Osteocyte (in vitro differentiated cells): ENCODE measurements at places on chromosomes 6 and 20. TPM values are rescaled to one million over a fixed set of nuclear protein-coding genes. Genes with fewer than 3 reads are reported as not detected.

The MEI4 gene
- not detected in 2 replicates for total RNA-seq

The FARS2 gene
- total RNA-seq, result 13.2 and 17.4 TPM in 2 replicates

The PAX1 gene
- not detected in 2 replicates for total RNA-seq

The HS3ST5 gene
- 0.11 TPM in 1 of 2 replicates, not detected in the other for total RNA-seq

The THBD gene
- 66.3 and 68.3 TPM in 2 replicates for total RNA-seq

The KHDRBS2 gene
- not detected in 2 replicates for total RNA-seq

The DYNLT1 gene
- total RNA-seq, result 116 and 118 TPM in 2 replicates

DNA sequence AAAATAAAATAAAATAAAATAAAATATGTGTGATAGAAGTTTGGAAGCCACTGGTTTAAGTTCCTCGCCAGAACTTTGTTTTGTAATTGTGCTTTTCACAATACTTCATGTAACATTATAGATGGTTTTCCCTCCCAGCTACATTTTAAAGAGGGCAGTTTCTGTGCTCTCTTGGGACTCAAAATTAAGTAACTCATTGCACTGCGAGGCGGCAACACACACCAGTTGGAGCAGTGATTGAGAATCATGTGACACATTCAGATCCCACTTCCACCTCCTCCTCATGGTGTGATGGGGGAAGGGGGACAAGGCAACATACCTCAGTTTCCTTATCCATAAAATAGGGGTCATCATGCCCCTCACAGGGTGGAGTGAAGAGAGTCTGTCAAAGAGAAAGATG is 7.5 kb downstream of the C2 start:
- no peak overlapping the region for H3K4me3 ChIP-seq
- no peak for DNase-seq
- peaks cover 13% of the 10 kb centered on the region for H3K27me3 ChIP-seq
- no peak overlapping the region for H3K27ac ChIP-seq

DNA sequence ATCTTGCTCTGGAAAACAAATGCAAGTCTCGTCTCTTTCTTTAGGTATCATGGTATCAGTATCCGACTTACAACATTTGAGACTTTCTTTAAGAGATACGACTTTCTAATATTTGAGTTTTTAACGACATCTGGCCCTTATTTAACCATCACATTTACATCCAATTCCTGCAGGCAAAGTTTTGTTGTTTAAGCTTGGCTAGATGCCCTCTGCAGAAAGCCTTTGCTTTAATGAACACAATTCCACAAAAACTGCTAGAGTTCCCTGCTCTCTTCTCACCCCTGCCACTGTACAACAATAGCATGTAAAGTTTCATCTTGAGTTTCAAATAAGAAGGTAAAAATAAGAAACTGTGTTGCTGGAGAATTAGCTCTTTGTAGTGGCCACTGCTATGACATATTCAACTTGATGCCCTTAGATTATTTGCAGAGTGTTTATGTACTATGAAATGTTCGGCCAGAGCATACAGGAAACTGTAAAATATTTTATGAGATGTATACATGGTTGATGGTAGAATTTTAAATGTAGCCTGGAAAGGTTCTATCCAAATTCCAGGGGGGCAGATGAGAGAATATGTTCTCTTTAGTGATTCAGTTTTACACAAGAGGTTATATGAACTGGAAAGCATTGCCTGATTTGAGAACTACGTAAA is 438.6 kb downstream of the CDC5L start:
- H3K27ac ChIP-seq, result no peak overlapping the region
- H3K27me3 ChIP-seq, result no peaks in the 10 kb centered on the region
- H3K36me3 ChIP-seq, result peaks cover 5% of the 10 kb centered on the region
- no peak overlapping the region for H3K4me3 ChIP-seq
- peaks cover 15% of the 10 kb centered on the region for H3K4me1 ChIP-seq

GRCh38 chr6:101640131-101640530 is 246.6 kb downstream of the GRIK2 start:
- no peaks in the 10 kb centered on the region for H3K27me3 ChIP-seq
- DNase-seq, result no peak
- no peak overlapping the region for H3K27ac ChIP-seq
- H3K4me3 ChIP-seq, result no peak overlapping the region
- H3K4me1 ChIP-seq, result no peaks in the 10 kb centered on the region
- no peaks in the 10 kb centered on the region for H3K36me3 ChIP-seq

DNA sequence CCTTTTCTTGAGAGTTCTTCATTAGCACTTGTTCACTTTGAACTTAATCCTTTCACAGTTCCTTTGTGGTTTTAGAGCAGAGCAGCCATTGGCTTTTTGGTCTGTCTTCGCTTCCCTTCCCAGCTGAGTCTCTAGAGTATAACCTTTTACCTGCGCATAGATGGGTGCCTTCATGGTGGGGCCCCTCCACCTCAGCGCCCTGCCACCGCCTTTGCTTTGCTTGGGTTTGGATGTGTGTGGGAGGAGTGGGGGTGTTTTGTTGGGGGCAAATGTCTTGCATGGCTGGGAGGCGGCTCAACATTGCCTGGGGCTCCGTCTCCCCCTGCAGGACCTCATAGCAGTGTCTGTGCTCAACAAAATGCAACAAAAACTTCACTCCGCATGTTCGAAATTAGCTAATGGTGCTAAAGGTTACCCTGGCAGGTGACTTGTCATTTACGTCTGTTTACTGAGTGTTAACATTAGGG is 11.9 kb downstream of the PYGB start:
- no peak overlapping the region for H3K27ac ChIP-seq
- peaks cover 27% of the 10 kb centered on the region for H3K4me1 ChIP-seq
- H3K27me3 ChIP-seq, result no peaks in the 10 kb centered on the region
- no peak overlapping the region for H3K4me3 ChIP-seq
- peaks cover 52% of the 10 kb centered on the region for H3K36me3 ChIP-seq
- DNase-seq, result no peak

- H3K4me1 ChIP-seq, result peaks cover 21% of the 10 kb centered on the region
- H3K27me3 ChIP-seq, result peaks cover 6% of the 10 kb centered on the region
- H3K27ac ChIP-seq, result no peak overlapping the region
Measured at GRCh38 chr6:37812841-37813240, 6.7 kb upstream of the ZFAND3 start.

DNA sequence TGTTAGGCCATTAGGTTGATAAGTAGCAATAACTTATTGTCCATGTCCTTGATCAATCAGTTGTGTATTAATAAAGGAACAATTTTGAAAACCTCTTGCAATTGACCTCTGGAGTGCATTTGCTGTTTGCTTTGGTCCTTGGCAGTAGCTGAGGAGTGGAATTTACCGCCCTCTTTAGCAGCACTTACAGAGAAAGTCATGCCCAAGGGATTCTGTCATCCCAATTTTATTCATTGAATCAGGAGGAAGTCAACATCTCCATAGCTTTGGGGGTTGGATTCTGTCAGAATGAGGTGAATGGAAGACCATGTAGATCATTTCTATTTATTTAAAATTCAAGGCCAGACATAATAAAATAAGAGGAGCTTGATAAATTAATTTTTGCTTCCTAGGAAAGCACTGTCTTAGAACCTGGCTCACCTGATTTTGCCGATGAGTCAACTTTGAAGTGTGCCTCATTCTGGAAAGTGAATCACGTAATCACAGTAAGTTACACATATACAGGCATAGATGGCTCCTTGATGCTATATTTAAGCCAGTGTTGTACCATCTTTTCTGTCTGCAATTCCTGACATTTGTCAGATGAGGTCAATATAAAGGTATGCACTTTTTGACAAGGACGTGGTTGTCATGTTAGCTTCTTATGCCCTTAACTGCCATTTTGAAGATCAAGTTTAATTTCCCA is 128.7 kb upstream of the MLIP start:
- no peak for DNase-seq
- H3K36me3 ChIP-seq, result no peaks in the 10 kb centered on the region
- no peak overlapping the region for H3K27ac ChIP-seq
- H3K4me3 ChIP-seq, result no peak overlapping the region
- no peaks in the 10 kb centered on the region for H3K27me3 ChIP-seq
- H3K4me1 ChIP-seq, result peaks cover 34% of the 10 kb centered on the region

- no peak overlapping the region for H3K4me3 ChIP-seq
- no peak for DNase-seq
- H3K4me1 ChIP-seq, result peaks cover 1% of the 10 kb centered on the region
- H3K27me3 ChIP-seq, result no peaks in the 10 kb centered on the region
- H3K27ac ChIP-seq, result no peak overlapping the region
- no peaks in the 10 kb centered on the region for H3K36me3 ChIP-seq
Measured at GRCh38 chr20:8438748-8439147, 306.7 kb downstream of the PLCB1 start.

- peaks cover 52% of the 10 kb centered on the region for H3K4me1 ChIP-seq
- peak overlapping the region; percentile 56 for H3K4me3 ChIP-seq
- no peak for DNase-seq
- no peaks in the 10 kb centered on the region for H3K36me3 ChIP-seq
- peak overlapping the region; percentile 90 for H3K27ac ChIP-seq
- no peaks in the 10 kb centered on the region for H3K27me3 ChIP-seq
Measured at GRCh38 chr6:11040134-11040533, 4.0 kb downstream of the ELOVL2 start.

- no peaks in the 10 kb centered on the region for H3K27me3 ChIP-seq
- H3K36me3 ChIP-seq, result no peaks in the 10 kb centered on the region
- no peak for DNase-seq
- peak overlapping the region; percentile 89 for H3K4me3 ChIP-seq
- peaks cover 56% of the 10 kb centered on the region for H3K4me1 ChIP-seq
Measured at GRCh38 chr6:710601-711571, 17.9 kb upstream of the EXOC2 start.

DNA sequence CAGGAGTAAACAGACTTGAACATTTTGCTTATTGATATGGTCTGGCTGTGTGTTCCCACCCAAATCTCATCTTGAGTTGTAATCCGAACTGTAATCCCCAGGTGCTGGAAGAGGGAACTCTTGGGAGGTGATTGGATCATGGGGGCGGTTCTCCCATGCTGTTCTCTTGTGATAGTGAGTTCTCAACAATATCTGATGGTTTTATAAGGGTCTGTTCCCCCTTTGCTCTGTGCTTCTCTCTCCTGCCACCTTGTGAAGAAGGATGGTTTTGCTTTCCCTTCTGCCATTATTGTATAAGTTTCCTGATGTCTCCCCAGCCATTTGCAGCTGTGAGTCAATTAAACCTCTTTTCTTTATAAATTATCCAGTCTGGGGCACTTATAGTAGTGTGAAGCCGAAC is 40.0 kb downstream of the MYLIP start:
- peaks cover 3% of the 10 kb centered on the region for H3K27me3 ChIP-seq
- no peak overlapping the region for H3K4me3 ChIP-seq
- no peak overlapping the region for H3K27ac ChIP-seq
- no peak for DNase-seq

- H3K27ac ChIP-seq, result no peak overlapping the region
- no peaks in the 10 kb centered on the region for H3K27me3 ChIP-seq
- H3K36me3 ChIP-seq, result peaks cover 26% of the 10 kb centered on the region
- DNase-seq, result no peak
- peaks cover 37% of the 10 kb centered on the region for H3K4me1 ChIP-seq
Measured at GRCh38 chr6:39927159-39927558, 7.1 kb downstream of the MOCS1 start.

DNA sequence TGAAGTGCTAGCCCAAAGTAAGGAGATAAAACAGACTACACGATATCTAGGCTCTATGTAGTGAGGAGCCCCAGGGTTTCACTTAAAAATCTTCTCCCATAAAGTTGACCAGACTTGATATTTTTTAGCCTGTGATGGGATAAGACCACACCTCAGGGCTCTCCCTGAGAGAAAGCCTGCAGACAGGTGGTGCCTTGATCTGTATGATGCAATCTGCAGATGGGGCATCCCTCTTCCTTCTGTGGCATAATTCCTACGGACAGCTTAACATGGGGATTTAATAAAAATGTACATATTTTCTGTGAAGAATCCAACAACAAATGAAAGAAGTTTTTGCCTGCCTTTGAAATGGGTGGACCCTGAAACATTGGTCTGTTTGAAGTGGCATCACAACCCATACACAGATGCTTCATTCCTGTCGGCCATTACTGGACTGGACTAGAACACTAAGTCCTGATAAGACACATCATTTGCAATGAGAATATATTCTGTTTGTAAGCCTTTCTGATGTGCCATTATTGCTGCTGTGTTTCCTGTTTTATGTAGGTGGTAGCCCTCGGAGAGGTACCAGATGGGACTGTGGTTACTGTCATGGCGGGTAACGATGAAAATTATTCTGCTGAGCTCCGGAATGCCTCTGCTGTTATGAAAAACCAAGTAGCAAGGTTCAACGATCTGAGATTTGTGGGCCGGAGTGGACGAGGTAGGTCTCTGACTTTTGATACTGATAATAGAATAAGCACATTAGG is 53.8 kb upstream of the SUPT3H start:
- H3K27ac ChIP-seq, result peak overlapping the region; percentile 23
- H3K27me3 ChIP-seq, result no peaks in the 10 kb centered on the region
- no peak overlapping the region for H3K4me3 ChIP-seq
- peaks cover 79% of the 10 kb centered on the region for H3K4me1 ChIP-seq
- peaks cover 26% of the 10 kb centered on the region for H3K36me3 ChIP-seq
